ENCODE measurements at places on chromosomes 4 and X.

DNA sequence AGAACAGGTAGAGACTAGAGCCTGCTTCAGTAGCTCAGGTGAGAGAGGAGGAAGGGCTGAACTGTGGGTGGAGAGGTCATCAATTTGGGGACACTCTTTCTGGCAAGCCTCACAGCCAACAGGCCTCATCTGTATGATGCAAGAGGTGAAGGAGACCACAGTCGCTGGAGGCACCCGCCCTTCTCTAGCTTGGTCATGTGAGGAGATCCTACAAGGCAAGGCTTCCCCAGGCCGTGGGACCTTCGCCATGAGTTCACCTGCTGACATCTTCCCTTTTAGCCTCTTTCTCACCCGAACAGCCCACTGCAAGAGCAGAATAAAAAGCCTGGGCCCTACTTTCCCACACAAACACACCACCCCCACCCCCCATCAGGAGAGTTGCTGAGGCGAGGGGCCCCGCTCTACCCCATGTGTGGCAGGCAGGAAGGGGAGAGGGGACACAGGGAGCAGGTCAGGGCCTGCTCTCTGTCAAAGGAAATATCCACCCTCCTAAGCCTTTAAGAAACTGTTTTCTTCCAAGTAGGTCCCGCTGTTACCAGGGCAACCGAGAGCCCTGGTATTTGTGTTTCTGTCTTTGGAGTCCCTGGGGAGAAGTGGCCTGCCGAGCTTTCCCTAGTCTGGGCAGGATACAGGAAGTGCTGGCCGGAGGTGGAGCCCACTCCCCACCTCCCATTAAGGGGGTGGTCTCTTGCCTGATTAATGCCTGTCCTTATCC is 8.1 kb downstream of the RTL5 start:
- no peak for DNase-seq

DNA sequence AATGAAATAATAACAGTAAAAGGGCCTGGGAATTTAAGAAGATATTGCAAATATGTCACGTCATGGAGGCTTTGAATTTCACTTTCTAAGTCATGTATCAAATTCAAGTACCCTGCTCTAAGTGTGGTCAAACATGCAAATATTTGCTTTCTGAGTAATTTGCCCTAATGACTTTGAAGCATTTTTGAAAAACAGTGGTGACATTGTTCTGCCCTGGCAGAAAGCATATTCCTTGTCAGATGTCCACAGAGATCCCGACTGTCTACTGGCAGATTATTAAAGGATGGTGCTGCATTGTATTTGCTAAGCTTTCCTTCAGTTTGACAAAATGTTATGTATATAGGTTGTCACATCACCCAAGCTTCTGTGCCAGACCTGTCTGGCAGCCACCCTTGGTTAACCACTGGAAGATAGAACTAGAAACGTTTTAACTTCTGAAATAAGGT is 92.5 kb downstream of the ANK2 start:
- DNase-seq: peak; percentile 93

DNA sequence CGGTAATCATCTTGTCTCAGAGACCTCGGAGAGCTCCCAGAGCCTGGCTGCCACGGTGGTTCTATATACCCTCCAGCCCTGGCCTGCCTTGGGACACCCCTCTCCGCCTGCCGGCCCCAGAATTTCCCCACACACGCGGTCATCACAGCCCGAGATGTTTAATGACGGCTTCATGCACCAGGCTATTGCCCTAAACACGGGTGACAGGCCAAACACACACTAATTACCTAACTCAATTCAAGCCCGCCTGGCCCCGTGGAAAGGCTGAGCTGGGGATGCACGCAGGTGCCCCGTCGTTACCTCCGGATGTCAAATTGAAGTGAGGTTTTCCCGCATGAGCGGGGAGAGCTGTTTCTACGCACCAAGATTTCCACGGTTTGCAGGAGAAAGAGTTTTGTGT is 72.9 kb upstream of the PPP2R3B start:
- no peak for DNase-seq

GRCh38 chr4:75733369-75733768 is 9.0 kb downstream of the USO1 start:
- DNase-seq: no peak

DNA sequence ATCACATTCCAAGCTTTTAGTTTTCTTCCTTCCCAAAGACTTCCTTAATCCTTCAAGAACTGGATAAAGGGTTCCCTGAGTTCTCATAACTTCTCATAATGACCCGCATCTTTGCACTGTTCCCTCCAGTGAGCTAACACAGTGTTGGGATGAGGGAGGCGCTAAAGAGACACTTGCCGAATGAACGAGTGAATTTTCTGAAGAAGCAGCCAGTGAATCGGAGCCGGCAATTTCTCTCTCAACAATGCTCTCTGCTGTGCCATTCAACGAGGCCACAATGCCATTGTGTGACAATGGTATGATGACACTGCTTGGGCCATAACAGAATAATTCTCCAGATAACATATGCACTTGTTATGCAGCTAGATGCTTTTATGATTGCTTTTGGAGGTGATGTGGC is 51.4 kb upstream of the ZFP42 start:
- no peak for DNase-seq
